ENCODE measurements at places on chromosomes 2 and 18. TPM values are rescaled to one million over a fixed set of nuclear protein-coding genes. Genes with fewer than 3 reads are reported as not detected.

PLB1 gene
- 3.2 TPM for polyA plus RNA-seq

EMILIN2 gene
- 30.4 TPM for polyA plus RNA-seq

NAT8 gene
- polyA plus RNA-seq: 0.46 TPM

MLPH gene
- polyA plus RNA-seq: 31.8 TPM

WDFY1 gene
- polyA plus RNA-seq: 56.7 TPM

DIPK1C gene
- 0.33 TPM for polyA plus RNA-seq

MAP4K3 gene
- polyA plus RNA-seq: 31.4 TPM

SERPINB10 gene
- not detected for polyA plus RNA-seq

LOXHD1 gene
- 0.49 TPM for polyA plus RNA-seq

KLHL29 gene
- 5.9 TPM for polyA plus RNA-seq

MYO7B gene
- 254 TPM for polyA plus RNA-seq

MPP4 gene
- polyA plus RNA-seq: 0.24 TPM

STRN gene
- 15.6 TPM for polyA plus RNA-seq

STRADB gene
- polyA plus RNA-seq: 65.5 TPM

RFTN2 gene
- 4.5 TPM for polyA plus RNA-seq

ANKRD30B gene
- polyA plus RNA-seq: 0.10 TPM

MGAT5 gene
- polyA plus RNA-seq: 19.0 TPM

MC5R gene
- polyA plus RNA-seq: 0.66 TPM

SFTPB gene
- polyA plus RNA-seq: 0.01 TPM

MARCHF4 gene
- 3.2 TPM for polyA plus RNA-seq

MC4R gene
- 0.27 TPM for polyA plus RNA-seq

RFX8 gene
- 0.39 TPM for polyA plus RNA-seq

FRZB gene
- 34.5 TPM for polyA plus RNA-seq

COL5A2 gene
- 80.4 TPM for polyA plus RNA-seq

MAP4K4 gene
- polyA plus RNA-seq: 39.5 TPM

SIX3 gene
- not detected for polyA plus RNA-seq

EFHD1 gene
- 1.7 TPM for polyA plus RNA-seq

MYO5B gene
- 52.0 TPM for polyA plus RNA-seq

NETO1 gene
- polyA plus RNA-seq: 0.03 TPM

SCN3A gene
- 5.5 TPM for polyA plus RNA-seq

DLX2 gene
- polyA plus RNA-seq: 1.1 TPM

GCG gene
- polyA plus RNA-seq: 83.8 TPM

All from large intestine (tissue), 12 donors.